ENCODE measurements at places on chromosomes 1 and 21.

GRCh38 chr21:29419422-29419821 lies 120.7 kb downstream of the BACH1 start:
- no peak for DNase-seq

GRCh38 chr1:226547754-226548191 lies 791 bp upstream of the STUM start:
- peak; percentile 80 for DNase-seq

GRCh38 chr21:33854604-33855003 lies 61.0 kb downstream of the ATP5PO start:
- DNase-seq, result no peak

DNA sequence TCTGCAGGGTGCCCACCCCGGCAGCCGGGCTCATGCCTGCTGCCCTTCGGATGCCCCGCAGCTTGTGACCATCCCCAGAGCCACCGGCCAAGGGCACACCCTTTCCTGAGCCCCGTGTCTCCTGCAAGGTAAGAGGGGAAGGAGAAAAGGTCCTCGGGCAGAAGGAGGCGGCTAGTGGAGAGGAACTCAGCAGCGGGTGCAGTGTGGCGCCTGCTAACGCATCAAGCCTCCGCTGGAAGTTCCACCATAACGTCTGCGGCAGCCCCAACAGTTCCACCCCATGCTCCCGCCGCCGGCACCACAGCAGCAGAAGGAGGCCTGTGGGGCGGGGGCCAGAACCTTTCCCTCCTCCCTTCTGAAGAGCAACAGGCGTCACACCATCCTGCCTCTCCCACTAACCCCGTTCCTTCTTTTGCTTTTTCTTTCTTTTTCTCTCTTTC lies 990 bp downstream of the VWA5B1 start:
- no peak for DNase-seq

DNA sequence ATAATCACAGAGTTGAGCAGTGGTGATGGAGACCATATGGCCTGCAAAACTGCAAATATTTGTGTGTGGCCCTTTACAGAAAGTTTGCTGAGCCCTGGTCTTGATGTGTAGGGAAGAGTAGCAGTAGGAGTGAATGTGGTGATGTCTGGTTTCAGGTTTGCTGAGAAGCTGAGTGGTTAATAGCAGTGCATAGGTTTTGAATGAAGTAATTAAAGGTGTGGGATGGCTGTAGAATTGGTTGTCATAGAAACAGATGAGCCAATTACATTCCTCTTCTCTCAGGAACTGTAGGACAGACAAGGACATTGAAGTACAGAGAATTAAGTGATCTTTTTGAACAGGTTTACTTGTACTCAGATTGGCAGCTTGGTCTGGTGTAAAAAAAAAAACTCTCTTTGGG lies 37.4 kb downstream of the PRDM2 start:
- DNase-seq, result no peak

DNA sequence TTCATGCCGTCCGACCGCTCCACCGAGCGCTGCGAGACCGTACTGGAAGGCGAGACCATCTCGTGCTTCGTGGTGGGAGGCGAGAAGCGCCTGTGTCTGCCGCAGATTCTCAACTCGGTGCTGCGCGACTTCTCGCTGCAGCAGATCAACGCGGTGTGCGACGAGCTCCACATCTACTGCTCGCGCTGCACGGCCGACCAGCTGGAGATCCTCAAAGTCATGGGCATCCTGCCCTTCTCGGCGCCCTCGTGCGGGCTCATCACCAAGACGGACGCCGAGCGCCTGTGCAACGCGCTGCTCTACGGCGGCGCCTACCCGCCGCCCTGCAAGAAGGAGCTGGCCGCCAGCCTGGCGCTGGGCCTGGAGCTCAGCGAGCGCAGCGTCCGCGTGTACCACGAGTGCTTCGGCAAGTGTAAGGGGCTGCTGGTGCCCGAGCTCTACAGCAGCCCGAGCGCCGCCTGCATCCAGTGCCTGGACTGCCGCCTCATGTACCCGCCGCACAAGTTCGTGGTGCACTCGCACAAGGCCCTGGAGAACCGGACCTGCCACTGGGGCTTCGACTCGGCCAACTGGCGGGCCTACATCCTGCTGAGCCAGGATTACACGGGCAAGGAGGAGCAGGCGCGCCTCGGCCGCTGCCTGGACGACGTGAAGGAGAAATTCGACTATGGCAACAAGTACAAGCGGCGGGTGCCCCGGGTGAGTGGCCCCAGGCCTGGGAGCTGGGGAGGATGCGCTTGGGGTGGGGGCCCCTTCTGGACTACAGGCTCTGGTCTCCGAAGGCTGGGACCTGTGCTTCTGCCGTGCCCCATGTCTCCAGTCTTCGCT lies 1.1 kb downstream of the SKI start:
- no peak for DNase-seq

DNA sequence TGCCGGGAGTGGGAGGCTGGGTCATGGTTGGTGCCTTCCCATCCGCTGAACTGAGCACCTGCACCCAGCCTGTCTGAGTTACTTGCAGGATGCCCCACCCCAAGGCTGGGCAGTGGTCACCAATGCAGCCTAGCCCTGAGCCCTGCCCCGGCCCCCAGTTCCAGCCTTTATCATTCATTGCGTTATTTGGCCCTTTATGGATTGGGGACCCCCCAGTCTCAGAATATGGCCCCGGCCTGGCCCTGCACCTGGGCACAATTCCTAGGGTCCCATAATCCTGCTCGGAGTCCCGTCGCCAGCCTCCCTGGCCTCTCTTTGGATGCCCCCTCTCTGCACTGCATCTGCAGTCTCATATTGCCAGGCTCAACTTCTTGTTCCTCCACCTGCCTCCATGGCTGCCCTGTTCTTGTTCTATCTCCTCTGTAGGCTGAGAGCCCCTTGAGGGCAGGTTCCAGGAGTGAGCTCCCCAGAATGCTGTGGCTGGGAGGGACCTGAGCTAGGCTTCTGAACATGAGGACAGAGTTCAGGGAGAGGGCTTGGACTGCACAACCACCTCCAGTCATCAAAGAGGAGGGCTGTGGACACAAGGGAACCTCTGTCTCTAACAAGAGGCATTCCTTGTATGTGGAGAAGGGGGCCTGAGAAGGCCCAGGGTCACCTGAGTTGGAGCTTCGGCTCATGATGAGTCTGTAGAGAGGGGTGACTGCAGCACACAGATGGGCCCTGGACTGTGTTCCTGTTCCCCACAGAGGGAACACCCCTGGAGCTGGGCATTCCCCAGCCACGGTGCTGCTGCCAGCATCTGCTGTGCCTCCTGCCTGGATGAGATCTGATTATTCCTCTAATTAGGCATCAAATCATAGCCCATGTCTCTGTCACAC lies 1.1 kb upstream of the KNCN start:
- DNase-seq, result no peak

- DNase-seq, result no peak
Measured at GRCh38 chr1:45629035-45629434, 5.2 kb upstream of the CCDC17 start.

DNA sequence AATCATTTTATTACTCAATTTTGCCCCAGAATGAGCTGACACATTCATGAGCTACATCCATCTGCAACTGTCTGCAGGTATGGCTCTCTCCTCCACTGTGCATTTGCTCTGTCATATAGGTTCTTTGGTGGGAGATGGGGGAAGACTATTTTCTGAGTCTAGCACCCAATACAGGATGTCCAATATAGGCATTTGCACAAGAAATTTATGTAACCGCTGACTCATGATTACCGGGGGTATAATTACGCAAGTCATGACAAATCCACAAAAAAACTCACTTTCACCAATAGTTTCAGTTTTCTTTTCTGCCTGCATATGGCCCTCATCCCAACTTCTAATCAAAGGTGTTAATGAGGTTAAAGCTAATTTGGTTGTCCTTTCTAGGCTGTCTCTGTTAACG lies 17.5 kb upstream of the VSIG8 start:
- no peak for DNase-seq

- DNase-seq, result peak; percentile 26
Measured at GRCh38 chr1:55311057-55311641, 96.0 kb upstream of the USP24 start.

DNA sequence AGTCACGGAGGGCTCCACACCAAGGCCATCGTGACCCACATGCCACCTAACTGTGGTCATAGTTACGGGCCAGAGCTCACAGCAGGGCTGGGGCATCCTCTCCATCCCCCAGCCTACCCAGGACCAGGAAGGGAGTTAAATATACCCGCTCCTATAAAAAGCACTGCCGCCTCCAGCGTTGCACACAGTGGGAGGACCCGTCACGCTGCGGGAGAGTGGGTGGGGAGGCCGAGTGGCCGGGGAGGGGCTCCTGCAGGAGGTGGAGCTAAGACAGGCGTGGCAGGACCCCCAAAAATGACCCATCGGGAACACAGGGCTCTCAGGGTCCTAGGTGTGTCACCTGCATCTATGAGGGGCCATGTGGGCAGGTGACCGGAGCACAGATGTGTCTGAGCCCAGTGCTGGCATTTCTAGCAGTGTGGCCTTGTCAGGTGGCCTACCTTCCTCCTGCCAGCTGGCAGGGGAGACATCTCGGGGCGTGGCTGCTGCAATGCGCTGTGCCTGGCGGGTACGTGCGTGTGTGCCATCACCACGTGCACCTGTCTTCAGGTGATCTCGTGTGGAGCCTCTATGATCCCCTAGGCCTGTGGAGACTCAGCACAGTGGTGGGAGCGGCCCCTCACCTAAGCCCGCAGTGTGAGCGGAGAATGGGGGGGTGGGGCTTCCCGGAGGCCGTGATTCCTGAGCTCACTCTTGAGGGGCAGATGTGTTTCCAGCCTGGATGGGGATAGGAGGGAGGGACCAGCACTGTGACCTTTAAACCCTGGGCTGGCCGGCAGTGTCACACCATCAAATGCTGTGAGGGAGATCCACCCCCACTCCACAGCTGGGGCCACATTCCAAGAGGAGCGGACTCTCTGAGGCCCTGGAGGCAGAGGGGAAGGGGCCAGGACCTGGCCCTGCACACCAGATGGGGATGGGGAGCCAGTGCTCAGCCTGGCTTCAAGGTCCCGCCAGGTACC lies 17.7 kb downstream of the AGRN start:
- DNase-seq, result no peak

DNA sequence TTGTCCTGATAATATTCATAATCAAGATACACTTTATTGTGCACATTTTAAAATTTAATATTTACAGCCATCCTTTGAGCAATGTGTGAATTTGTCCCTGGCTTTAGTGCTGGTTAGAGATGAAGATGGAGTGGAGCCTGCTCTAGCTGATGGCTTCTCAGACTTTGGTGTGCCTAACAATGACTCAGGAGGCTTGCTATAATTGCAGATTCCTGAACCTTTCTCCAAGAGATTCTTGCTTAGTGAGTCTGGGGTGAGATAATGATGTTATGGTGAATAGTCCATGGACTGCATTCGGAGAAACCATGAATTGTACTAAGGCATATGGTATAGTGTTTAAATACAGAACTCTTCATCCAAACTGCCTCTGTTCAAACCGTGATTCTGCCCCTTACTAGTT lies 307.1 kb downstream of the PAPPA2 start:
- no peak for DNase-seq

- no peak for DNase-seq
Measured at GRCh38 chr1:225422031-225422605, 5.7 kb downstream of the LBR start.

DNA sequence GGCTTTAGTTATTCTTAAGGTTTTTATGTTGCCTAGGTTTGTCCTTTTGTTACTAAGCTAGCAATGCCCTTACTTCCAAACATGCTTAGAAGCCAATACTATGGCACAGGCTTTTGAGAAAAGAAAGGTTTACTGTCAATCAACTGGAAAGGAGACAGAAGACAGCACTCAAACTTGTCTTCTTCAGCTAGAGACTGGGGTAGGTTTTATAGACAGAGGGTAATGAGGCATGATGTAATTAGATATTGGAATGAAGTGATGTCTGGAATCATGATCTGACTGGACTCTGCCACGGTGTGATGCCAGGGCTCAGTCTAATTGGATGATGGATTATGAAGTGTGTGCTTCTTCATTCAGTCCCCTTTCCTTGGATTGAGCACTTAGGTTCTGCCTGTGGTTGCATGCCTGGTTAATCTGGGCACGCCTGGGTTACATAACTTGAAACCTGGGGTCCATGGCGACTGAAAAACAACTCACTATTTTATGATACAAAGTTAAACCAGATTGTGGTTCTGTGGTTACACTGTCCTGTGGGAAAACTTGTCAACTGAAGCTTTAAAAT lies 625.8 kb downstream of the BRINP3 start:
- no peak for DNase-seq

GRCh38 chr21:17414766-17415165 lies 98.1 kb upstream of the CXADR start:
- no peak for DNase-seq

DNA sequence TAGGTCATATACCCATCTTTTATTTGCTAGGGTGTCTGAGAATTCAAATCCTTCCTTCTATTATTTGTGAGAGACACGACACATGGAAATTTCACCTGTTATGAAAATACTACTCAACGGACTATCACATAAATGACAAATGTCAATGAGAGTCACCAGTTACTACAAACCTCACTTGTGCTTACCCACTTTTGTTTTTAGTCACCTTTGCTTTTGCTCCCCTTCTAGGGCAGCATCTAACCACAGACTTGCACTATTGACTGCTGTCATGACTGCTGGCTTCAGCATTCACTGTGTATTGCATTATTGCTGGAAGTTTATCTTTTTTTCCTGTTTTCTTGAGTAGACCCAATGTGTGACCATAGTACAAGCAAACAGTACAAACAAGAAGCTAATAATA lies 1048.0 kb downstream of the PLA2G4A start:
- no peak for DNase-seq

DNA sequence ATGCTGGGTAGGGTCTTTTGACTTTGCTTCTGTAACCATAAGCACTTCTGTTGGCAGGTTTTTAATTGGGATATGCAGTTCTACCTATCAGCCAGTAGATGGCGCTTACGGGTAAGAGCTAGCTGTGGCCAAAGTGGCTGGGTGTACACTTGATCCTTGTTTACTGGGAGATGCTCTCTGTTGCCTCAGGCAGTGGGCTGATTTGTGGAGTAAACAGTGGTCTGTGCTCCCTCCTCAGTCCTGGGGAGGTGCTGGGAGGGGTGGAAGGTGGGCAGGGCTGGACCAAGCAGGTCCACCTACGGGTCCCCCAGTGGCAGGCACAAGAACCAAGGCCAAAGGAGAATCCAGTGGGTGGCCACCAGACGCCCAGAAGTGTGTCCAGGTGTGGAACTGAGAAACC lies 43.4 kb downstream of the RALGPS2 start:
- no peak for DNase-seq

DNA sequence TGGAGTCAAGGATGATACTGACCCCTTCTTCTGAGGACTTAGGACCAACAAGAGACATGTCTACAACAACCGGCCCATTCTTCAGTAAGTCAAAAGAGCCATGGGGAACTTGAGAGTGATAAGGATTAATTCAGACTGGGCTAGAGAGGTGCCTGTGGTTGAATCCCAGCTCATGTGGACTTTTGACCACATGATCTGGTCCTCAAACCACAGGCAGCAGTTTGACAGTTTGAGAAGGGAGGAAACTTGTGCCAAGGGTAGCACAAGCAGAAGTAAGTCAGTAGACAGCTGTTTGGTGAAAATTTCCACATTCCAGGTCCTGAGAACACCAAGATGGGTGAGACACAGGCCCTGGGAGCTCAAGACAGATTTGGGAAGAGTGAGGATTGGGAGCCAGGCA lies 19.8 kb downstream of the SH3BP5L start:
- no peak for DNase-seq

DNA sequence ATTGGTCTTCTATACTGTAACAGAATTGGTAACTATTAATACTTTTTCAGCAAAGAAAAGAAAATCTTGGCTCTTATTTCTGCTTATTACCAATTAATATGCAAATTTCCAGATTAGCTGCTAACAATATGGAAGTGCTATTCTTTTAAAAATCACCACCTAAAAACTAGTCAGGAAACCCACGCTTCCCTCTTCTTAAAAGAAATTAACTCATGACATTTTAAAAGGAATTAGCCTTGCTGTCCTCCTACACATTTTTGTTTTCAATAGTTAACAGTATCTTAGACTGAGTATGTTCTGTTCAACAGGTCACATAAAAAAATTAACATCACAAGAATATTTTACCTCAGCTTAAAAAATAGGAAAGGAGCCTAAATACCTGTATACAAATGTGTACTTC lies 27.3 kb downstream of the ABL2 start:
- DNase-seq, result no peak

Measured in HFF-Myc (cell line).